ENCODE measurements at places on chromosomes 5 and 9.

DNA sequence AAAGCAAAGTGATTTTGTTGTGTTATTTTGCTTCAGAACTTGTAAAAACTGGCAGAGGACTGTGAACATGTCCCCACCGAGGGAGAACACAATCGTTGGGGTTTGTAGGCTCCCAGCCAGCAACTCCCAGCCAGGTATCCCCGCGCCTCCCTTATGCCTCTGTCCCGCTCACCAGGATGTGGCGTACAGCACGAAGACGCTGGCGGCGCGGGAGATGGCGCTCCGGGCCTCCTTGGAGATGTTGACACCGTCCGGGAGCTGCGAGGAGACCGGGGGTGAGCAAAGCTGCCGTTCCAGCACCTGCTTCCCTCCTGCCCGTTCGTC, 630 bp downstream of the POLE3 start:
- no peak for DNase-seq

GRCh38 chr9:83633255-83633654, 10.3 kb downstream of the IDNK start:
- DNase-seq, result no peak

DNA sequence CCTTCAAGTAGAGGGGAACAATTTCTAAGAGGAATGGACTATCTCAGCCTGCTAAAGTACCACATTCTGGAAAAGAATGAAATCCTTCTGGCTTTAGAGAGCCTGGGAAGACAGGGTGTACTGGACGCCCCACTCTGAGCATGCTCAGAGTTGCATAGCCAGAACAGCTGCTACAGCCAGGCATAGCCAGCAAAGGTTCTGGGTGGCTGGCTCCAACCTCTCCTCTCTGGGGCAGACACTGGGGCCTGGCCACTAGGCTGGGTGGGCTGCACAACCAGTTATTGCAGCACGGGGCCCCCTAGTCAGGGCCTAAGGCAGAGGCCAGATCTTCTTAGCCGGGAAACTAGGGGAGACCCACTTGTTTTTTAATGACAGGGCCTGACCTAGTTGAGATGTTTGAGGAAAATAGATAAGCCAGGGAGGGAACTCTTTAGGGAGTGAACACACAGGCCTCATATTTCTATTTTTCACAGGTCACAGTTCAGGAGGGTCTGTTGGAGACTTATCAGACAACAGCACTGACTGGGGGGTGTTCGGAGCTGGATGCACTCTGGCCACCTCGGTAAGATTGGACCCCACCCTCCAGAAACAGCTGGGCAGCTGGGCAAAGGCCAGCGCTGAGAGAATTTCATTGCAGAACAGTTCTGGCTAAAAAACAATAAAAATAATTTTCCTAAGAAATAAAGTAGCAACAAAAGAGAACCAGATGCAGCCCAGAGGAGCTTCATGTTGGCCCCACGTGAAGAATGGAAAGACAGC, 142.9 kb downstream of the LPAR1 start:
- no peak for DNase-seq

GRCh38 chr5:98556712-98557111, 216.8 kb upstream of the RGMB start:
- DNase-seq, result no peak

- no peak for DNase-seq
Observed at GRCh38 chr5:73858054-73858453, 232.1 kb downstream of the ARHGEF28 start.

GRCh38 chr9:111284703-111285102, 45.3 kb downstream of the OR2K2 start:
- DNase-seq, result no peak

DNA sequence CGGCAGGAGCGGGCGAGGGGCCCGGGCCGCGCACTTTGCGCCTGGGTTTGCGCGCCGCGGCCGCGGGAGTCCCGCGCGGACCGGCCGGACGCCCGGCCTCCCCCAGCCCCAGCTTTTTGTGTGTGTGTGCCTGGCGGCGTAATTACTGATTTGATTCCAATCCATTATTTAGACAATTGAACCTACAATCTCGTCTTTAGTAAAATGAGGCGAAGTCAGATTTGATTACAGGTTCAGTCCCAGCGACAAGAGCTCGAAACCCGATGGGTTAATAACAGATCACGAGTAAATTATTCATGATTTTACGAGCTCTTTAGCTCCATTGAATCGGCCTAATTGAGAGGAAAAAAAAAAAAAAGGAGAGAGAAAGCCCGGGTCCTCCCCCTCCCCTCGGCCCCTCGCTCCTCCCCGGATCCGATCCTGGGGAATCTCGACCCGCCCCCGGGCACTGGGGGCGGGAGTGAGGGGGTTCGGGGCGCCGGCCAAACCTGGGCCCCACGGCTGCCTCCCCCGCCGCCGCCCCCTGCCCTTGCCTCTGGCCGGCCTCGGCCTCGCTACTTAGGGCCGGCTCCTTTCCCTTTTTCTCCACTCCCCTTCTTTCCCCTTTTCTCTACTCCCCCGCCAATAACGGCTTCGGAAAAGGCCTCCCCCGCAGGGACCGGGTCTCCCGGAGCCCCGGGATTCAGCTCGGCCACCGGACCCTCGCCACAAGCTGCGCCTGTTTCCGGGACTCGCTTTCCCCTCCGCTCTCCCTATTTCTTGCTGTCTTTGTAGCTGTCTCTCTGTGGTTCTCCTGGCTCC, 6.6 kb downstream of the LHX2 start:
- no peak for DNase-seq

DNA sequence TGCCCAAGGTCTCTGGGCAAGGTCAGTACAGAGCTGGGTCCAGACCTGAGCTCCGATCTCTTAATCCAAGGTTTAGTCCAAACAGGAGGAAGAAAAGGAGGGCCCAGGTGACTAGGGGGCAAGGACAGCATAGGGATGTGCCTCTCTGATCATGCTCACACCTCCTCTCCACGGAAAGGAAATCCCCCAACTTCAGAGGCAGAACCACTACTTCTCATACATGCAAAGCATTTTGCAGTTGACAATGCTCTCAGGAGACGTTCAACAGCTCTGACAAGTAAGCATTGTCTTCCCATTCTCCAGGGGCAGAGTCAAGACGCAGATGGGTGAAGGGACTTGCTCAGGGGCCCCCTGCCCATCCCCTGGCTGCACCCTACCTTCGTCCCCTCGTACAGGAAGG, 8.7 kb upstream of the CORO2A start:
- DNase-seq, result no peak

DNA sequence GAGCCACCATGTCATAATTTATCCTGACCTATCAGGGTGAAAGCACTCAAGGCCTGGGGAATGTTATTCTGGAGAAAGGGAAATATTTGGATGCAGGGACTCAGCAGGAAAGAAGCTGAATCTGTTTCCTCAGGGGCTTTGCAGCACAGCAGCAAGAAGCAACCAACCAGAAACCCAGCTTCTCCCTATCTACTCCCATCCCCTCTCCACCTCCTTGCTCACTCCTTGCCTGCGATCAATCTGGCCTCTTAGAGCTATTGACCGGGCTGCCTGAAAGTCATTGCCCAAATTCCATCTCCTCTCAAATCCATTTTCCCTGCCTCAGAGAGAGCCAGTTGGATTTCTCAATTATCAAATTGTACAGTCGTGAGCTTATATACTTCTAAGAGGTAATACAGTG, 542.0 kb upstream of the TRPC7 start:
- DNase-seq, result no peak

DNA sequence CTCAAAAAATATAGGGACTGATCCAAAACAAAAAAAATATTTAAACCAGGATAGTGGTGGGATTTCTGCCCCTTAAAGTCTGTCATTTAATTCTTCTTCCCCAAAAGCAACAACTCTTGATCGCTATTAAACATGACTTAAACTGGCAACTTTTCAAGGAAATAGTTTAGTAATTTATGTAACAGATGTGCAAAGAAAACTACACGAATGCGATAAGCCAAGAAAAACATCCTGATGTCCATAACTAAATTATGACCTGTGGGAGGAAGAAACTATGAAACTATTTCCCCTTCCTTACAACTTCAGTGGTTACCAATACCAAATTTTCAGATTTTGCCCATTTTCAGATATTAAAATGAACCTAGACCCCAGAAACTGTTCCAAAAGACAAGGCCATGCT, 31.5 kb downstream of the CLINT1 start:
- DNase-seq, result no peak

GRCh38 chr5:163885117-163885516, 379.7 kb downstream of the MAT2B start:
- no peak for DNase-seq

GRCh38 chr9:137789295-137789895, 88.2 kb upstream of the CACNA1B start:
- DNase-seq, result no peak

DNA sequence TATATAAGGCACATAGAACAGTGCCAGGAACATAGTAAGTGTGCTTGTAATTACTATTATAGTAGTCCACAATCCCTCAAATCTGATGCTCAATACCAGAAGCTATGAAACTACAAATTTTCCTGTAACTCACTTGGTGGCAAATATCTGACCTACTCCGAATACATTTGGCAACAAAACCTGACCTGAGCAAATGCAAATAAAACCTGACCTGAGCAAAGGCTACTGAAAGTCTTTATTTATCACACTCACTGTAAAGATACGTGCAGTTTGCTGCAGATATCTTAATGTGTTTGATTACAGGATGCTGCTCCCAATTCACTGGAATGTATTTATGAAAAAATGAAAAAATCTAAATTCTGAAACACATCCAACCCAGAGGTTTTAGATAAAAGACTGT, 7.1 kb downstream of the MEGF9 start:
- DNase-seq, result no peak

GRCh38 chr5:119285070-119285916, 70.5 kb upstream of the TNFAIP8 start:
- no peak for DNase-seq

- no peak for DNase-seq
Observed at GRCh38 chr5:175206669-175207068, 237.3 kb downstream of the DRD1 start.

DNA sequence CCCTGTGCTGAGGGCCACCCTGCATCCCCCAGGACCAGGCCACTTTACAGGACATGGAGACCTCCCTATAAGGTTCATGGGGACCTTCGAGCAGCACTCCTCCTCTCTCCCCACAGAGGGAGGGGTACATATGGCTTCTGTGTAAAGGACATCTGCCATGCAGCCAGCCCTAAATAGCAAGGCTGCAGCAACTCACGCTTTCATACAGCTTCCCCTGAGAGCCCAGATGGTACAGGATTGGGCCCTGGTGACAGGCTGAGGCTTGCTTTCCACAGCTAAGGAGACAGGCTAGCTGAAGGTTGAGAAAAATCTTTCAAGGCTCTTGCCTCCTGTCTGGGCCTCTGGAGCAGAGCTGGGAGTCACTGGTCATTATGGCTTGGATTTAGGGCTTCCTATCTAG, 147.0 kb upstream of the ZNF366 start:
- no peak for DNase-seq

GRCh38 chr5:135138116-135138850, 104.3 kb upstream of the PITX1 start:
- no peak for DNase-seq

- no peak for DNase-seq
Observed at GRCh38 chr5:12237837-12238575, 333.8 kb upstream of the CTNND2 start.

DNA sequence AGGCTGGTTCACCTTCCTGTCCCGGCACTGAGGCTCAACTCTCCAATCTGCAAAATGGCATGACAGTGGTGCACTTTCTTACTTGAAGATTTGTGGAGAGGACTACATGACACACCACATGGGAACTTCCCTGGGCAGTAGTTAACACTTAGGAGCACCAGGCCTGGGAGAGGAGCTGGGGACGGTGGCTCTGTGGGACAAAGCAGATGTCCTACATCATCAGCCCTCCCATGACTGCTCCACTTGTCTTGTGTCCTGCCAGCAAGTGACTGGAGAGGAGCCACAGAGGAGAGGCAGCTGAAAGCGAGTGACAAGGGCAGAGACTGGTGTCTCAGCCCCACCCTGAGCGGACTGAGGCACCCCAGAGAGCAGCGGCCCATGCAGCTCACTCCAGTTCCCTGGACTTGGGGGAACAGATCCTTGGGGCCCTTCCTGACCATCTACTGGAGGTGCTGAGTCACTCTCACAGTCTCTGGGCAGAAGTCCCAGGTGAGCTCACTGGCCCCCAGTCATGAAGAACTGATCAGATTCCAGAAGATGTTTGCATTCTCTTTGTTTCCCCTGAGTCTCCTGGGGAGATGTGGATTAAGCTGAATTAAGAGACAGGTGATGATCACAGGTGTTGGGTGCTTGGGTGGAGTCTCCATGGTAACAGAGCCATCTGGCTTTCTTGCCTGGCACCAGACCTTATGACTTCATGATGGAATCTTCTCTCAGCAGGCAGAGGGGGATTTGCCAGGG, 13.2 kb upstream of the SLC25A48 start:
- no peak for DNase-seq

GRCh38 chr9:131334629-131335367, 45.3 kb downstream of the PLPP7 start:
- DNase-seq, result no peak

- no peak for DNase-seq
Observed at GRCh38 chr9:71937898-71938297, 26.5 kb downstream of the C9orf85 start.

DNA sequence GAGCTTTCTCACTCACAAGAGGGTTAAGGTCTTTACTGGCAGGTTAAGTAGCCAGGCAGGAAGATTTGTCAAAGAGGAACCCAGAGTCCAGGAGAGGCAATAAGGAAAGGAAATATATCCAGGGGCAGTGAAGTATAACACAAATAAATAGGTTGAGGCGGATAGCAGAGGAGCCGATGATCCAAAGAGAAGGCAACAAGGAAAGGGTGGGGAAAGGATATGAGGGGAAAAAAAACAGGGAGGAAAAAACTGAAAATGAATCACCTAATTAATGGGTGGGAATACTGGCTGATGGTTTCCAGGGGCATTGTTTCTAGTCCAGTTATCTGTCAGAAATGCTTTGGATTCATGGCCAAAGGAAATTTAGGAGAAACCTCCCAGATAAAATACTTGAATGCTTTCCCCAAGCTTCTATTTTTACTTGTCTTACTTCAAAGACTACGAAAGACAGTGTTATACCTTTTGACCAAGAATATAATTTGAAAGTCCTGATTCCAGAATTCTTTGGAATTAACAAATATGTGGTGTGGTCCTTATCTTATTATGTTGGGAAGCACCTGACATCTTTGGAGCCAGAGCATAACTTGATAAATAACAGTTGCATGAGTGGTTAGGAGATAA, 146.5 kb downstream of the AOPEP start:
- DNase-seq, result no peak

GRCh38 chr5:1723476-1723875, 76.2 kb downstream of the MRPL36 start:
- DNase-seq, result no peak

DNA sequence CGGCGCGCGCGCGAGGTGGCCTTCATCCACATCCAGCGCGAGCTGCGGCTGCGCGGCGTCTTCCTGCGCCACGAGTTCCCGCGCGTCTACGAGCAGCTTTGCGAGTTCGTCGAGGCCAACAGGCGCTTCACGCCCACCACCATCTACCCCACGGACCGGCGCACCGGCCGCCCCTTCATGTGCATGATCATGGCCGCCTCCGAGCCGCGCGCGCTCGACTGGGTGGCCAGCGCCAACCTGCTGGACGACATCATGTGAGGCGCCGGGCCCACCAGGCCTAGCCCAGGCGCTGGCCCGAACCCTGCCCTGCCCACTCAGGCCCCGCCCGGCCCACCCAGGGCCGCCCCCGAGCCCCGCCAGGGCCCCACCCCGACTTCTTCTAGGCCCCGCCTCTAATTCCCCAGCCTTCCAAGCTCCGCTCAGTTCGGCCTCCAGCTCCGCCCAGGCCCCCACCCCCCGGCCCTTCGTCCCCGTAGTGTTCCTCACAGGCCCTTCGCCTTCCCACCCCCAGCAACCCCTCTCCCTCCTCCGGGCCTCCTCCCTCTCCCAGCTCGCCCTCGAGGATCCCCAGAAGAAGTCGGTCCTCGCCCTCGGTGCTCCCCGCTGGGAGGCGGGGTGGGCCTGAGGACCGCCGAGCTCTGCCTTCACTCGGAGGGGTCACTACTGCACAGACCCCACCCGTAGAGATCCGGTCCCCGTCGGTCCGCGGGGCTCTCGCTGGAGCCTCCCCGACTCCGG, 2.0 kb upstream of the PHPT1 start:
- no peak for DNase-seq
